8988T (cell line): ENCODE measurements at places on chromosomes 7 and 10.

DNA sequence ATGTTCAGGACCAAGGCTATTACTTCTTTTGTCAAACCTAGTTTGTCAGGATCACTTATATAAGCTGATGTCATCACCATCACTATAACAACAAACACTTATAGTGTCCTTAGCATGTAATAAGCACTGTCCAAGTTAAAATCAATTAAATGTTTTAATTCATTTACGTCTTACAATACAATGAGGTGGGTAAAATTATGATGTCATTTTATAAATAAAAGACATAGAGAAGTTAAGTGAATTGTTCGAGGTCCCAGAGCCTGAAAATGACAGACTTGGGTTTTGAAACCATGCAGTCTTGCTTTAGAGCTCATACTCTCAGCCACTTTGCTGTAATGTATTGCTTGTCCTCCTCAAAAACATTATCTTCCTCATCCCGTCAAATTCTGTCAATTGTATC, 48.3 kb downstream of the SLC13A1 start:
- no peak for DNase-seq

DNA sequence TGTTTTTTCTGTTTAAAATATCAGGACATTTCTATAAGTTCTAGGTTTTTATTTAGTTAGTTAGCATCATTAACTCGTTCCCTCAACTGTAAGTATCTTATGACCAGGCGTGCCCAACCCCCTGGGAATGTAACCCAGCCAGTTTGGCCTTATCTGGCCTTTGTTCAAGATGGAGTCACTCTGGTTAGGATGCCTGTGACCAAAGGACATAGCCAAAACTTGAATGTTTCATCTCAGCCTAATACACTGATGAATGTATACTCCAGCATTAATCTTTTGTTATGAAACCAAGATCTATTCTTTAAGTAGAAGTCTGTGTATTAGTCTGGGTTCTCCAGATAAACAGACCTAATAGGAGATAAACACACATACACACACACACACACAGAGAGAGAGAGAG, 231.4 kb downstream of the NSUN6 start:
- no peak for DNase-seq

GRCh38 chr10:31896968-31897384, 31.7 kb downstream of the ARHGAP12 start:
- no peak for DNase-seq

- no peak for DNase-seq
These were observed 73.9 kb upstream of the ARMC3 start for GRCh38 chr10:22853906-22854447.

GRCh38 chr10:110456046-110456445, 41.7 kb upstream of the DUSP5 start:
- DNase-seq: no peak

- peak; percentile 29 for DNase-seq
These were observed 11.0 kb downstream of the MYOF start for GRCh38 chr10:93471110-93471651.

GRCh38 chr10:12484941-12485805, 135.8 kb downstream of the CAMK1D start:
- DNase-seq: no peak

- DNase-seq: no peak
These were observed 30.2 kb upstream of the SH3PXD2A start for GRCh38 chr10:103885617-103886016.

GRCh38 chr10:11034762-11035161, 17.1 kb downstream of the CELF2 start:
- DNase-seq: no peak

- DNase-seq: no peak
These were observed 7.3 kb upstream of the FOXL3 start for GRCh38 chr7:282621-283020.

GRCh38 chr7:2571409-2571808, 12.6 kb downstream of the IQCE start:
- no peak for DNase-seq

DNA sequence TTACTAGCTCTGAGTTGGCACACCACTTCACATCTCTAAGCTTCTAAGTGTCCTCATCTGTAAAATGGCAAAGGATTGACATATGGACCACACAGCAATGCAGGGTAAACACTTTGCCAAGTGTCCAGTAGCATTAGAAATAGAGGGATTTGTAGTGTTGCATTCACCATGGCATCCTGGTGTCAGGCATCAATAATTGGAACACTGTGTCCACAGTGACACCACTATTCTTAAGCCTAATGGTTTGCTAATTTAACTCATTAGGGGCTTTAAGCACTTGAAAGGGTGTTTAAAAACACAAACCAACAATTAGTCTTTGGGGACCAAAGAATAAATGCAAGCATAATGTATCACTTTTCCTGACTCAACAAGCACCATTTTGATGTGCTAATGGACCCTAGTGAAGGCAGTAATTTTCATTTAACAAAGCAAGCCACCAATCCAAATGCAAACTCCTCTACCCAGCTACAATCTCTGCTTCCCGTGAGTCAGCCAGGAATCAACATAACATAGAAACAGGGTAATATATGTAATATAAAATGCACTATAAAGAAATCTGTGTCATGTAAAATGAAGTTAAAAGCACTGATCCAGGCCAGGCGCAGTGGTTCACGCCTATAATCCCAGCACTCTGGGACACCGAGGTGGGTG, 75.9 kb downstream of the FAM204A start:
- DNase-seq: no peak

- no peak for DNase-seq
These were observed 373.3 kb upstream of the GALNT17 start for GRCh38 chr7:70758646-70759045.

GRCh38 chr10:114911052-114911711, 26.8 kb upstream of the TRUB1 start:
- no peak for DNase-seq

GRCh38 chr7:85659364-85659763, 472.5 kb upstream of the SEMA3D start:
- DNase-seq: no peak

- no peak for DNase-seq
These were observed 20.6 kb upstream of the PDCD4 start for GRCh38 chr10:110851020-110851612.

GRCh38 chr10:78700816-78701520, 367.8 kb upstream of the ZMIZ1 start:
- DNase-seq: no peak

DNA sequence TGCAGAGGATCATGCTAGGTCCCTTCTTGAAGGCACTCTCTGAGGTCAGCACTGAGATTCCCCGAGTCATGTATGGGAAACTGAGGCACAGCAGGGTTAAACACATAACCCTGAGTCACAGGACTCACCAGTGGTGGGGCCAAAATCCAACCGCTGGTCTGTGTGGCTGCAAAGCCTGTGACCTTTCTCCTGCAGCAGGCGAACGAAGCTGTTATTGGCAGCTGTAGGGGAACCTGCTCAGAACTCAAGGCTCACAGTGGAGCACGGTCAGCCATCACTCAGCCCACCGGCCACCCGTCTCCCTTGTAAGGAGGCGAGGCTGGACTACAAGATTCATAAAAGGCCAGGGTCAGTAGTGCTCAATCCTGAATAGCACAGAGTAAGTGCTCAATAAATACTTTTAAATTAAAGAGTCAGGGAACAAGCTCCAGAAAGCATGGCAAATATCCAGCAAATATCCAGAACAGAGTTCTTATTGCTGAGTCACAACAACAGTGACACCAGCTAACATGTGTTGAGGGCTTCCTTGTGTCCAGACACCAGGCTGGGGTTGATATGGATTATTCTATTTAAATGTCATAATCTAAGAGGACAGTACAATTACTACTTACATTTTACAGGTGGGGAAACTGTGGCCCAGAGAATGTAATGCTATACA, 34.9 kb downstream of the CHST15 start:
- no peak for DNase-seq

GRCh38 chr10:131706476-131706875, 194.3 kb upstream of the PPP2R2D start:
- DNase-seq: no peak

- no peak for DNase-seq
These were observed 198.0 kb downstream of the CSTF2T start for GRCh38 chr10:51501396-51501795.

GRCh38 chr10:4283846-4284610, 499.0 kb upstream of the KLF6 start:
- no peak for DNase-seq

DNA sequence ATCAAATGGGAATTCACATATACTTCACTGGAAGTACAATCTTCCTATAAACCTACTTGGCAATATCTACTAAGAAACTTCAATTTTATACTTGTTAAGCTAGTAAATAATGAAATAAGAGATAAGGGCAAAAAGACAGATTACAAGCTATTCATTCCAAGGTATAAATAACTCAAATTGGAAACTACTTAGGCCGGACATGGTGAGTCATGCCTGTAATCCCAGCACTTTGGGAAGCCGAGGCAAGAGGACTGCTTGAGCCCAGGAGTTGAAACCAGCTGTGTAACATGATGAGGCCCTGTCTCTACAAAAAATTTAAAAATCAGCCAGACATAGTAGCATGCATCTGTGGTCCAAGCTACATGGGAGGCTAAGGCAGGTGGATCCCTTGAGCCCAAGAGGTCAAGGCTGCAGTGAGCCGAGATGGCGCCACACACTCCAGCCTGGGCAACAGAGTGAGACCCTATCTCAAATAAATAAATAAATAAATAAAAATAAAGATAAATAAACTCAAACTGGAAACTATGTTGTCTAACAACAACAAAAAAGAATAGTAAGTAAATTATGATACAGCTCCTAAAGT, 37.6 kb downstream of the ARHGAP21 start:
- no peak for DNase-seq

GRCh38 chr7:77699056-77699455, 2.8 kb downstream of the RSBN1L start:
- no peak for DNase-seq

DNA sequence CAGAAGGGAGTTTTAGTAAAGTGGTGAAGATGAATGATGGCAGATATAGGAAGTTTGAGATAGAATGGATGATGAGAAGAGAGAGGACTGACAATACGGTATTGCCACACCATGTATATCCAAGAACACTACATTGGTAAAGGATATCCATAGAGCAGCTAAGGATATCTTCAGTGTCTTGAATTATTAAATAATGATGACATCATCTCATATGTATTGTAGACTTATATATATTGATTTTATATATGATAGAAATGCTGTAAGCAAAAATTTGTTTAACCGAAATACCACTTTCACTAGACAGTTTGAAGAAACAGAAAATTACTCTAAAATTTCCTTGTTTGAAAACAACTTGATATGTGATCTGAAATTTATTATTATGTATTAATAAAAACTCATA, 89.0 kb downstream of the SEPTIN7 start:
- DNase-seq: no peak

- no peak for DNase-seq
These were observed 236.0 kb upstream of the NRP1 start for GRCh38 chr10:33570495-33570894.

- DNase-seq: no peak
These were observed 1.2 kb downstream of the RSBN1L start for GRCh38 chr7:77697535-77697831.

DNA sequence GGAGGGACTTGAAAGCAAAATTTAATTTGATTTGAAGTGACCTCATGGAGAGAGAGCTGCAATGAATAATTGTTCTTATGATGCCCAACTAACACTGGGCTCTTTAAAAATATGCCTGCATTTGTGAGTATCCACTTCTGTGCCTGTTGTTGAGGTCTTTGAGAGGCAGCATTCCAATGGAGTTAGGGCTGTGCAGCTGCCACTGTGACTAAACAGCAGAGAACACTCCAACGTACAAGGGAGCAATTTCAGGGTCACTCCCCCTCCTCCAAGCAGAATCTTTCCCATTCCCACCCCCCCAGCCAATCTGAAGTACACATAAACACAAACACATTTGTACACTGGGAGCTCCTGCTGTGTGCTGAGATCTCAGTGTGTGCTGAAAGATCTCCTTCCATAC, 28.0 kb upstream of the GSAP start:
- no peak for DNase-seq

DNA sequence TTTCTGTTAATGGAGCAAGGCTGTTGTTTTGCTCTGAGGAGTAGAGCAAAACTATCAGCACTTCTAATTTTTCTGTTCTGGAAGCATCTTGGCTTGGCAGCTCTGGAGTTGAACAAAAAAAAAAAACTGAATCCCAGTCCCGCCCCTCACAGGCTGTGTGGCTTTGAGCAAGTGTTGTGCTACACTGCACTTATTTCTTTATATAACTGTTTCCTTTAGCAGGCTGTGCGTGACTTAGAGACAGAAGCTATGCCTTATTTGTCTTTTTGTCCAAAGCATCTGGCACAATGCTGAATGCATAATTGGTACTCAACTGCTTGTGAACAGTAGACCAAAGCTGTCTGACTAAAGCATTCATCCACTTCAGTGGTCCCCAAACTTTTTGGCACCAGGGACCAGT, 96.1 kb downstream of the AMPH start:
- DNase-seq: no peak

DNA sequence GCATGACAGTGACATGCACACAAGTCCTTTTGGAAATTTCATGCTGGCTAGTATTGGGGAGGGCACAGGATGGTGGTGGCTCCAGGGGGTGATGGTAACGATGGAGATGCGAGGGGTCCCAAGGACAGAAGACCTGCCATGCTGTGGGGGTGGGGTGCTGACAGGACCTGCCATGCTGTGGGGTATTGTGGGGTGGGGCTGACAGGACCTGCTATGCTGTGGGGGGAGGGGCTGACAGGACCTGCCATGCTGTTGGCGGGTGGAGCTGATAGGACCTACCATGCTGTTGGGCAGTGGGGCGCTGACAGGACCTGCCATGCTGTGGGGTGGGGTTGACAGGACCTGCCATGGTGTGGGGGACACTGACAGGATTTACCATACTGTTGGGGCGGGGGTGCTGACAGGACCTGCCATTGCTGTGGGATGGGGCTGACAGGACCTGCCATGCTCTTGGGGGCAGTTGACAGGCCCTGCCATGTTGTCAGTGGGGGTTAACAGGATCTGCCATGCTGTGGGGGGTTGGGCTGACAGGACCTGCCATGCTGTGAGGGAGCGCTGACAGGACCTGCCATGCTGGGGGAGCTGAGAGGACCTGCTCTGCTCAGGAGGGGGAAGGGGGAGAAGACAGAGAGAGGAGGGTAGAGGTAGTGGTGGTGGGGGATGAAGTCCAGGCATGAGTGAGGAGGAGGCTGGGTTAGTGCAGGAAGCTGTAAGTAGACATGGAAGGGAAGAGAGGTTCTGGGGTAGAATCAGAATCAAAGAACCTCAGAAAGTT, 36.2 kb upstream of the RET start:
- DNase-seq: no peak

DNA sequence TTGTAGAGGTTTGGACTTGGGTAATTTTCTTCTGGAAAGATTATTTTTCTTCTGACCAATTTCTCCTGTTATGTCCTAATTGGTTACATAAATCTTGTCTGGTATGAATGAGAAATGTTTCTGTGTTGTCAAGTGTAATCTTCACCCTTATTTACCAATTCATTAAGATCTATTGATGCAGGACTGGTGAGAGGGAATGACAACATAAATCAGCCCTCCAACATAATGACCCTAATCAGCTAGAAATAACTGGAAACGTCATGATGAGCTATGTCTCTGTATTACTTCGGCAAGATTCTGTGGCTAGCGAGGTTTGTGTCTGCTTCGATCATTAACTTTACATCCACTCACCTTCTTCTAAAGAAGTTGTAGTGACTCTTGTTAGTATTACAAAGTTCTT, 3.5 kb downstream of the FOXP2 start:
- DNase-seq: no peak
